Activated CD8-positive, alpha-beta T cell treated with anti-CD3 and anti-CD28 coated beads for 36 hours (primary cell): ENCODE measurements at places on chromosomes 4 and X.

DNA sequence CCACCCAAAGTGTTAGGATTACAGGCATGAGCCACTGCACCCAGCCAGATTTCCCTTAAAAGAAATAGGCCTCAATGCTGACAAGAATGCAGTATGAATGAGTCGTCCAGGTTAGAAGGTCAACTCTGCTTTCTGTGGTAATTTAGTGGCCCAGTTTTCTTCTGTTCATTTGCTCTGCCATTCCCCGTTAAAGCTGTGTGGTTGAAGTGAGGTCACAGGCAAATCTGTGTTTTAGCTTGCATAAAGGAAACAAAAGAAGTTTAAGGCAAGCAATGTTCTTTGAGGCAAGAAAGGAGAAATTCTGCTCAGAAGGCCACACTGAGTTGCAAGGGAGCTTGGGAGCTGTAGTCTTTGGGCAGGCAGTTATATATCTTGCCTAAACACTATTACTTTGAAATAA, 176.8 kb downstream of the LARP7 start:
- peak; percentile 45 for DNase-seq
- H3K4me1 ChIP-seq, result peaks cover 9% of the 10 kb centered on the region

- DNase-seq, result no peak
- no peak overlapping the region for H3K27ac ChIP-seq
- no peak overlapping the region for H3K4me3 ChIP-seq
- no peaks in the 10 kb centered on the region for H3K36me3 ChIP-seq
- H3K4me1 ChIP-seq, result no peaks in the 10 kb centered on the region
Observed at GRCh38 chr4:181951265-181951664, 291.9 kb upstream of the TENM3 start.

DNA sequence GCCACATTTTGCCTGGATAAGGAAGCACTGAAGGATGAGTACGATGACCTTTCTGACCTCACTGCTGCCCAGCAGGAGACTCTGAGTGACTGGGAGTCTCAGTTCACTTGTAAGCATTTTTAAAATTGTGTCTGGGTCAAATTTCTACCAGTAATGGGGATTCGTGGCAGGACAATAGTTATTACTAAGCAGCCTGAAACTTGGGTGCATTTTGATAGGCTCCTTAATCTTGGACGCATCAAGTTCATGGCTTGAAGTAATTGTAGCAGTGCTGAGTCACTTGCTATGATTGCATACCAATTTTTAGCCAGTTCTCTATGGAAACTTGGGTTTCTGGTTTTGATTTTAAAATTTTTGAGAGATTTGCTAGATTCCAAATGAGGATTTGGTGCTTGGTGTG, 4.3 kb downstream of the PGRMC1 start:
- H3K27ac ChIP-seq, result no peak overlapping the region
- no peak for DNase-seq
- no peaks in the 10 kb centered on the region for H3K27me3 ChIP-seq
- peaks cover 34% of the 10 kb centered on the region for H3K4me1 ChIP-seq

DNA sequence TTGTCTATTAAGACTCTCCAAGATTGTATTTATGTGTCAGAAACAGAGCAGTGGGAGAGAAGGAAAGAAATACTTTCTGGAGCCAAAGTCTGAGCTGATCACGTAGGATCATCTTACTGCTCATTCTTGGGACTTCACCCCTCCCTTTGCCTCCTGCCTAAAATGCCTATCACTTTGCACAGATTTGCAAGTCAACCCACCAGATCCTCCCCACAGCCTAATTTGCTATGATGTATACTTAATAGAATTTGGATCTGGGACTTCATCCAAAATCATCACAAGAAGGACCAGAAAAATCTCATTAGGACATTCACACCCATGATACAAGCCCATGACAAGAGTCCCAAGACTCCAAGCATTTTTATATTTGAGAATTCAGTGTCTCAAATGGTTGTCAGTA, 290.2 kb downstream of the FBXW7 start:
- H3K27ac ChIP-seq, result no peak overlapping the region
- no peak for DNase-seq
- H3K4me3 ChIP-seq, result no peak overlapping the region
- no peaks in the 10 kb centered on the region for H3K27me3 ChIP-seq

DNA sequence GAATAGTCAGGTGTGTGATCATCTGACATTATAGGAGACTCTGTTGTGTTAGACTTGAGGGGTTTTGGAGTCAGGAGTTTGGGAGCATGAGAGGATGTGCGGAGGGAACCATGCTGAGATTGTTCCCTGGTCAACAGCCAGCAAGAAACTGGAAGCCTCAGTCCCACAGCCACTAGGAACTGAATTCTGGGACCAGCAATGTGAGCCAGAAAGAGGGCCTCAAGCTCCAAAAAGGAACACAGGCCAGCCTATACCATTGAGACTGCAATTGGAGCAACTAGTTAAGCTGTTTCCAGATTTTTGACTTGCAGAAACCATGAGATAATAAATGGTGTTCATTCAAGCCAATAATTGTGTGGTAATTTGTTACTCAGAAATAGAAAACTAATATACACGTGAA, 8.7 kb upstream of the ADH1B start:
- H3K4me1 ChIP-seq, result no peaks in the 10 kb centered on the region
- no peak for DNase-seq
- no peak overlapping the region for H3K27ac ChIP-seq
- no peak overlapping the region for H3K4me3 ChIP-seq

DNA sequence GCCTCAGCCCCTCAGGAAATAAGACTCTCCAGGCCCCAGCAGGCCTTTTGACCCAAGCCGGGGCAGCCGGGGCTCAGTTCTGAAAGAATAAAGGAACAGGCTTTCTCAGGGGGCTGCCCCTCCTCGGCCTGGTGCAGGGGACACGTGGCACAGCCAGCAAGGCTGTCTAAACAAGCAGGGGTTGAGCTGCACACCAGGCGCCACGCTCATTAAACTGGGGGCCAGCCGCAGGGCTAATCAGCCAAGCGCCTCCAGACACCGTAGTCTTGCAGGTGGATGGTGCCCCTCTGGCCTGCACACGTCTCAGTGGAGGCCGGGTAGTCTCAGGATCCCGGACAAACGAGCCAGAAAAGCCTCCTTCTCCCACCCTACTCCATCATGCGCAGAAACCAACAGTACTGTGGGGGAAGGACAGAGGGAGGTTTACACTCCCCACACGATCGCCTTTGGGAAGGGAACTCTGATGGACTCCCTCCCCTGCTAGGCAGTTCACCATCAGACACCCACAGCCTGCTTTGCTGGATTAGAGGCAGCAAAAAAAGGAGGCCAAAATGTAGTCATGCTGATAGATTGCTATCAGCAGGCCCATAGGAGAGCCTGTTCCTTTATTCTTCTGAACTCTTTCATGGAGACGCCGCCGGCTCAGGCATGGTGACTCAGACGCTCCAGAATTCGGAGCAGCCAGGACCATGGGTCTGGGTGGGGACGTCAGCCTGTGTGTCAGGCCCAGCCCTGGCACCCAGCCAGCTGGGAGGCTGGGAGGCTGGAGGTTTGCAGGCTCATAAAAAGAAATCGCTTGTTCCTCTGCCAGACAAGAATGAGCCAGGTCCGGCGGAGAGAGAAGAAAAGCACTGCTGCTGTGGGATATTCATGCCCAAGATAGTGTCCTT, 342.4 kb downstream of the BCOR start:
- no peak overlapping the region for H3K4me3 ChIP-seq
- peaks cover 17% of the 10 kb centered on the region for H3K4me1 ChIP-seq
- H3K27me3 ChIP-seq, result no peaks in the 10 kb centered on the region
- DNase-seq, result no peak

DNA sequence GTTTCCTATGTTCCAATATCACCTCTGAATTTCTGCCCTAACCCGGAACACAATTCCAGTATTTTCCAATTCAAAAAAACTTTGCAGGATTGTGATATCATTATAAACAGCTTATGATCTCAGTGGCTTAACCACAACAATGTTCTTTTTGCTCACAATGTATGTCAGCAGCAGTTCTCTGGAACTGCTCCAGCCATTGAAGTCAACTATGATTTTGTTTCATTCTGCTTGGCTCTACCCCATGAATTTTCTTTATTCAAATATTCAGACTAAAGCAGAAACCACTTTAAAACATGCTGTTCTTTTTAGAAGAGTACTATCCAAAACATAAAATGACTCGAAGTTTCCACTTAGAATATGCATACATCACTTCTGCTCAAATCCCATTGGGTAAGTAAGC, 1611.1 kb downstream of the ARAP2 start:
- no peak for DNase-seq
- H3K36me3 ChIP-seq, result no peaks in the 10 kb centered on the region
- H3K4me3 ChIP-seq, result no peak overlapping the region
